HepG2 (cell line): ENCODE measurements at places on chromosomes 7 and 10. TPM values are rescaled to one million over a fixed set of nuclear protein-coding genes. Genes with fewer than 3 reads are reported as not detected.

The ZCWPW1 gene
- 2.5 and 2.6 TPM in 2 replicates for total RNA-seq

DNA sequence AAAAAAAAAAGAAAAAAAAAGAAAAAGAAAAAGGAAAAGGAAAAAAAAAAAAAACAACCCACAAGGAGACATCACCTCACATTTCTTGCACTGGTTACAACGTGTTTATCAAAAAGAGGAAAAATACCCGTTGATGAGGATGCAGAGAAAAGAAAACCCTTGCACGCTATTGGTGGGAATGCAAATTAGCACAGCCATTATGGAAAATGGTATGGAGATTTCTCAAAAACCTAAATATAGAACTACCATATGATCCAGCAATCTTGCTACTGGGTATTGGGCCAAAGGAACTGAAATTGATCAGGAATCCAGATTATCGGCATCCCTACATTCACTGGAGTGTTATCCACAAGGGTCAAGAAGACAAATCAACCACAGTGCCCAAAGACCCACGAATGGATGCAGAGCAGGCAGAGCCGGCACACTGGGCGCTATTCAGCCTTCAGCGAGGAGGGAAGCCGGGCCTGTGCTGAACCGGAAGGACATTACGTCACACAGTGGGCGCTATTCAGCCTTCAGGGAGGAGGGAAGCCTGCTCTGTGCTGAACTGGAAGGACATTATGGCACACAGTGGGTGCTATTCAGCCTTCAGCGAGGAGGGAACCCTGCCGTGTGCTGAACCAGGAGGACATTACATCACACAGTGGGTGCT is 258.7 kb downstream of the ZMYND11 start:
- H3K27me3 ChIP-seq: no peaks in the 10 kb centered on the region
- no peaks in the 10 kb centered on the region; the same call in 2 of the 3 replicates for H3K36me3 ChIP-seq
- DNase-seq: no peak

The C10orf67 gene
- not detected in 2 replicates for total RNA-seq

The ELN gene
- total RNA-seq: 0.08 and 0.15 TPM in 2 replicates

DNA sequence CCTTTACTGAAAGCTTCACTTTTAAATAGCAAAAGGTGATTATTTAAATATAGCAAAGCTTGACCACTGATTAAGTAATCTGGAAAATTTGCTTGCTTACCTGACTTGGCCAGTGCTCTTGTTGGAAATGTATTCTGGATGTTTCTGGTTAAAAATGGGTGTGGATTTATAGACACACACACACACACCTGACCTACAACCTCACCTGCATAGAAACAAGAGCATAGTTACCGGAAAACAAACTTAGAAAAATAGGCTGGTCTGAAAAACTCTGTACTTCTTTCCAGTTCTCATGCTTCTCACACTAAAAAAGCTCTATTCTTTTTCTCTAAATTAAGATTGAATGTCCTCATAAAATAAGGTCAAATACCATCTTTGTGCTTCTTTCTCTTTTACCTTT is at the start of gene AGR3:
AGR3 (minus strand) TSS at position 140 of the 400 bp plus-strand sequence. CDS start 3,365 bp downstream, outside the sequence.
- no peak within 1 kb of the TSS for H3K4me3 ChIP-seq
- no peak for DNase-seq
- H3K36me3 ChIP-seq: no peaks in the 10 kb centered on the region
- no peaks in the 10 kb centered on the region for H3K27me3 ChIP-seq
- no peak within 1 kb of the TSS for H3K27ac ChIP-seq

DNA sequence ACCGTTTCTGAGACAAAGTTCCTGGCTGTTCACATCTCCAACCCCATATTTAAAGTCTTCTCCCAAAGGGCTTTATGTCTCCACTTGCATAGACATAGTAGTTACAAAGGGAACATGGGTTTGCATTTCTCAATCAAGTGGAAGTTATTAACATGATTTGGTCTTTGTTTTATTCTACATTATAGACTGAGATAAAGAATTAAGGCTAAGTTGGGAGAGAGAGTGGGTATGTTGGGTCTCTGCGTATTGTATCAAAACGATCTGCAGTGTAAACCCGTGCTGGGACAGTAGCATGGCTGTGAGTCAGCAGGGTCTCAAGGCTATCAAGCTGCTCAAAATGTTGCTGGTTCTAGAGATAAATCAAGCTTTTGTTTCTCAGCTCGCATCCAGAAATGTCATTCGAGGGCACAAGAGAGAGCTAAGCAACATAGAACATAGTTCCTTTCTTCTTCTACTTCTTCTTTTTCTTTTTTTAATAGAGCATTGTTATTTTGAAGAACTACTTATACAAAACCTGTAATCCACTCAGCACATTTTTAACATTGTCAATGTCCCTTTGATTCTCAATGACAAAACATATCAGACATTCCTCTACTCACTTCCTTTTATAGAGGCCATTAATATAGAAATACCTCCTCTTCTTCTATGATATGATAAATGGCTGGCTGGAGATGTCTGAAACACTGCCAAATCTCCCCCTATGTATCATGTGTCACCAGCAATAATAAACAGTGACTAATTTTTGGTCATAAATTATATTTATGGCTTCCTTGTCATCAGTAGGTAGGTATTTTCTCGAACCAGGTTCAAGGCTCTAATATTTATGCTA is 34.5 kb upstream of the RHOBTB1 start:
- peak; percentile 89 for DNase-seq
- peaks cover 67% of the 10 kb centered on the region for H3K4me1 ChIP-seq
- no peaks in the 10 kb centered on the region; the same call in 1 of the 2 replicates for H3K36me3 ChIP-seq
- peak overlapping the region; percentile 87 for H3K27ac ChIP-seq
- H3K4me3 ChIP-seq: peak overlapping the region; percentile 39; the same call in 1 of the 2 replicates

- no peak overlapping the region for H3K4me3 ChIP-seq
- no peaks in the 10 kb centered on the region for H3K27me3 ChIP-seq
- no peak for DNase-seq
Observed at GRCh38 chr7:43516581-43517342, 66.1 kb upstream of the STK17A start.
